Effector memory CD8-positive, alpha-beta T cell (primary cell): ENCODE measurements at places on chromosomes 1 and 21.

DNA sequence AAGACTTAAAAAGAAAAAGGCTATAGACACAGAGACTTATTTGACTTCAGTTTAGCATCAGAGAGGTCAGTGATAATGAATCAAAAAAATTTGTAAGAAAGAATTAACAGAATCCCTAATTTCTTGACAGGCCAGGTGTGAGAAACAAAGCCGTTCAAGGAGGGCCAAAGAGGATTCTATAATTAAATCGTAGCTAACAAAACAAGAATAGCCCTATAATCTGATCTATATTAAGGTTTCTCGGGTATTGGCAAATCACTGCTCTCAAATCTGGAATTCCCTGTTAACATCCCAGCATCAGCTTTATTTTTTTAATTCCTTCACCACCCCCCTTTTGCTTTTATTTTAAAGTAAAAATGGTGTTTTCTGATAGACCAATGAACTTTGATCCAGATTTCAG lies 60.3 kb downstream of the PUM1 start:
- no peak for DNase-seq

DNA sequence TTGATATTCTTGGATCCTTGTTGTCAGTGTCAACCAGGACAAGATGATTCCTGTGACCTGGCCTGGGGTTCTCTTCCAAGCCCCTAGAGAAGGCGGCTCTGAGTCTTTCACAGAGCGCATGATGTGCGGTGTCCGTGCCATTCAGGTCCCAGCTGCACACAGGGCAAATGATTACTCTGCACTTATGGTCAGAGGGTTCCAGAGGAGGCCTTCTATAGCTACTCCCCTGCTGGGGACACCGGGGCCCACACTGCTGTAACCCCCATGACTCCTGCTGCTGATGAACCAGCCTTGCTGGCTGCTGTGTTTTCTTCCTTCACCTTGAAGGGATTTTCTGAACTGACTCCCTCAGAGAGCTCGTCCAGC lies 1.5 kb downstream of the PTGFRN start:
- DNase-seq = no peak

DNA sequence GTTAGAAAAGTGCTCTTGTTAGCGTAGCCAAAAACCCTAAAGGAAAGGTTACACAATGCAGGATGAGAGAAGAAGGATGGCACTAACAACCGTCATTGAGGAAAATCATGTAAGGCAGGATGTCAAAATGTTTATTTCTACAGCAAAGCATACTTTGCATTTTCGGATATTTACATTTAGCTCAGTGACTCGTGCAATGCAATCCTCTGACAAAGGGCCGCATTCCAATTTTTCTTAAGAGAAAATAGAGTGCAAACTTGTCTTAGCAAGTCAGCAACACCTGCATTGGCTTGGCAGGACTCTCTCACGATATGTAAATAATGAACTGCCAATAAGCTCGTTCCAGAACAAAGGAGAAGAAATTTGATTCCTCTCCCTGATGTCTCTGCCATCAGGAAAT lies 33.3 kb downstream of the TIAM1 start:
- DNase-seq = no peak

DNA sequence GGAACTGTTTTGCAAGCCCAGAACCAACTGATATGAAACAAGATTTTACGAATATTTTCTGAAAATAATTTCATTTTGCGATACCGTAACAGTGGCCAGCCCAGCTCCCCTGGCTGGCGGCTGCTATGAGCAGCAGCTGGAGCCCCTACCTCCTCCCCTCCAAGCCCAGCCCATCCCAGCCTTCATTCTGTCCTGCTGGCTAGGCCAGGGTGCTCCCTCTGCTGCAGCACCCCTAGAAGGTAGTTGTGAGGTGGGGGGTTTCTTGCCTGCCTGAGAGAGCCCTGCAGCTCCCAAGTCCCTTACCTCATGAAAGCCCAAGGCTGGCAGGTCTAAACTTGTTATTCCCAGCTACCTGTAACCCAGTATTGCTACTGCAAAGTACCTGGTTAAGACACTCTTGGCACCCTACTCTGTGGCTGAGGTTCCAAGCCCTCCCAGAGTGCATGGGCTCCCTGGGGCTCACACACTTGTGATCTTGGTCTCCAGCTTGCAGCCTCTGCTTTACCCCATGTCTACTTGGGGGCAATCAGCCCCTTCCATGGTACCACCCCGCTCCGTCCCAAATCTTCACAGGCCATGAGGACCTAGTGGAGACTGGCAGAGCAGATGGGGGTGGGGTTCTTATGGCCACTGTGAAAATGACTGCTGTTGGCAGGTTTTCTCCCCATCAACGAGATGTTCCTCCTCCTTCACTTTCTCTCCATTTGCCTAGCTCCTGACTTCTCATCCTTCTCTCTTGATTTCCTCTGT lies 239.8 kb downstream of the TRABD2B start:
- no peak for DNase-seq

- no peak for DNase-seq
Measured at GRCh38 chr1:48588061-48588460, 116.1 kb upstream of the SPATA6 start.

DNA sequence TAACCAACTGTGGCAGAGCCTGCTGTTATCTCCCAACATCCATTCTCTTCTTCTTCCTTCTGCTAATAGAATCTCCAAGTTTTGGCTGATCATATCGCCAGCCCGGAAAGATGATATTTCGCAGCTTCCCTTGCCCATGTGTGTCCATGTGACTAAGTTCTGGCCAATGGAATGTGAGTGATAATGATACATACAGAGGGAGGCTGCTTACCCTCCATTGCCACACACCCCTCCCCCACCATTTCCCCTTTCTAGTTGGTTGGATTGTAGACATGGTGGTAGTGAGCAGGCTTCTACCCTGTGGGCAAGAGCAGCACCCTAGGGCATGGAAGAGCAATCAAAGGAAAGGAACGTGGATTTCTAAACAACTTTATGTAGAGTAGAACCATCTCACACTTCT lies 48.8 kb downstream of the SLC9C2 start:
- DNase-seq = no peak

DNA sequence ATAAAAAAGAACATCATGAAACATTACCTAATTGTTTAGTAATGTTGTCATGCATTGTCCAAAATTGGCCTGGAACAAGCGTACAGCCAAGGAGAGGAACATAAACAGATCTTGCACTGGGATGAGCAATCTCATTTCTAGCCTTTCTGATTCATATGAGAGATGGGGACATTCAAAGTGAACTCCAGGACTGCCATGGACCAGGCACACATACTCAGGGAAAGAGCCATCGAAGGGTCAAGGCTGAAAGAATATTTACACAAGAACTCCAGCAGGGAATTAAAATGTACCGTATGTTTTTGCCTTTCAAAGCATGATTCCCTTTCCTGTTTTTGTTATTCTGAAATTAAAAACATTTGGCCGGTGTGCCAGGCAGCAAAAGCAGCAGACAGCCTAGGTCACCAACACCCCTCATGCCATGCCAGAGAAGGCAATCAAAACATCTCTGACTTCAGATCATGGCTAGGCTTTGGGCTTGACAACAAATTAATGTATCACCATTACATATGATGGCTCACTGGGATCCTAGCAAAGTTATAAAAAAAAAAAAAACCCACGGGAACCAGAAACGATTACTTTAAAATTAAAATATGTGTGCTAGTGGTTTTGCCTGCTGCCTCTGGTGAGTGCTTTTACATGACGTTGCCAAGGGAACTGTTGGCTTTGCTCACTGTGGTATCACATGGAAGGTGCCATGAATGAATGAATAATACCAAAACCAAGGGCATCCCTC lies 159.8 kb downstream of the TGFBR3 start:
- no peak for DNase-seq

DNA sequence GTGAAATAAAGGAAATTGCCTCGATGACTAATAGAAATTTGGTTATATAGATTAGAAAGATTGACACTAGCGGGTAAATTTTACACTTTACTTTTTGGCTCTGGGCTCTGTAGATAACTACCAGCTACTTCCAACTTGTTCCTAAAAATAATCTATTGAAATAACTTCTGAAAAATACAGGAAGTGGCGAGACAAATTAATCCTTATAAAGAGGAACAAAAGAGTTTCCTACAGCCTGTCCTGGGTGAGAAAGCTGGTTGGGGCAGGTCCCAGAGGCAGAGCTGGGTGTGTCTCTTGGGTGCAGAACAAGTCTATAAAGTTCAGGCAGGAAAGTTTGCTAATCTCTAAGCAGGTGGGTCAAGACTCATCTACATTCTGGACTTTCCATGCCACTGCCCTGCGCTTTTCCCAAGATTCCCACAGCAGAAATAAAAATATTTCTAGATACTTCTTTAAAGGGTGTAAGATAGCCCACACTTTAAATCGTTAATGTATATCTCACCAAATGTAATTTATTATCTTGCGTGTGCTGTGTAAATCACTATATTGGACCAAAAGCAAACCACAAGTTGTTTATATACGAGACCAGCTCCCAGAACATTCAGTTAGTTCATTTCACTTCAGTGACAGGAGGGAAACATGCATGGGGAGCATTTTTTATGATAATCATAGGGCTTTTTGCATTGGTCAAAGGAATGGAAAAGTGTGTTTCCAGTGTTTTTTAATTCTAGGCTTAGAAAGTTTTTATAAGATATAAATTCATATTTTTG lies 70.1 kb upstream of the NRIP1 start:
- DNase-seq = no peak

GRCh38 chr1:156006666-156007376 lies 13.9 kb downstream of the SSR2 start:
- no peak for DNase-seq

DNA sequence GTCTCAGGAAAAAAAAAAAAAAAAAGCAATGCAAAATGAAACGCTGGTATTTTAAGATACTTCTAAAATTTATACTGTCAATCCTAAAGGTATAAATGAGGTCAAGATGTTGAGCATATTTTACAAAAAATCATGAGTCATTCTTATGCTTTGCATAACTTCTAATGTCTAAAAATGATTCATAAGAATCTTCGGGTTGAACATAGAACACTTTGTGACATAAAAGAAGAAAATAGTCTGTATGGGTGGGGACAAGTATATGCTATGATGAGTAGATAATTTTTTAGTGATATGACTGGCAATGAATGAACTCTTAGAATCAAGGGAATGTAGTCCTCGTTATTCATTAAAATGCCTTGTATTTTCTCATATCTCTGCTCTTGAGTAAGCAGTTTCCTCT lies 416.9 kb upstream of the USP24 start:
- no peak for DNase-seq

GRCh38 chr1:206511362-206512057 lies 4.2 kb downstream of the RASSF5 start:
- no peak for DNase-seq

DNA sequence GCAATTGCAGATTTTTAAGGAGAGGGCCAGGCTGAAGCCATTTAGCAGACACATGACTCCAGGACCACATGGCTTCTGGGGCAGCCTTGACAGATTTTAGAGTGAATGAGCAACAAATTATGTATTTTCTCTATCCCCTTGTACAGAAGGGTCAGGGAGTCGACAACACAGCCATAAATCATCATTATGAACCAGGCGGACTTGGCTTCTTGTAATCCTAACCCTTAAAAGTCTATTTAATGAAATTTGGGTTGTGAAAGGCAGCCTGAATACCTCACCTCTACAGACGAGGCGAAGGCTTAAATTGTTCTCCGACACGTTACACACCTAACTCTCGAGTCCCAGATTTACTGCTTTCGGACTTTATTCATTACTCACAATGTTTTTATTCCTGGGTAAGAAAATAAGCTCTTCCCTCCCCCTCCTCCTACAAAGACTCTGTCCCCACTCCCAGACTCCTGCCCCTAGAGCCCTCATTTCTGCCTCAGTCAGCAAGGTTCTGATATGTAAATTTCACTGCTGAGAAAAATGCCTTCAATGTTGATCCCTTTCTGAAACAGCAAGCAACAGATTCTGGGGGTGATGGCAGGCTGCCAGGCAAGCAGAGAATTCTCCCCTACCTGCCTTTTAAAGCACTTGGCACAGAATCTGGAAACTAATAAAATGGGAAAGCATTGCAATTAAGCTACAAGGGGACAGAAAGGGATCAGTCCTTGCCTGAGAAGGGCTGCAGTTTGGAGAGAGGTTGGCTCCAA lies 51.6 kb downstream of the PLPP3 start:
- DNase-seq = no peak

DNA sequence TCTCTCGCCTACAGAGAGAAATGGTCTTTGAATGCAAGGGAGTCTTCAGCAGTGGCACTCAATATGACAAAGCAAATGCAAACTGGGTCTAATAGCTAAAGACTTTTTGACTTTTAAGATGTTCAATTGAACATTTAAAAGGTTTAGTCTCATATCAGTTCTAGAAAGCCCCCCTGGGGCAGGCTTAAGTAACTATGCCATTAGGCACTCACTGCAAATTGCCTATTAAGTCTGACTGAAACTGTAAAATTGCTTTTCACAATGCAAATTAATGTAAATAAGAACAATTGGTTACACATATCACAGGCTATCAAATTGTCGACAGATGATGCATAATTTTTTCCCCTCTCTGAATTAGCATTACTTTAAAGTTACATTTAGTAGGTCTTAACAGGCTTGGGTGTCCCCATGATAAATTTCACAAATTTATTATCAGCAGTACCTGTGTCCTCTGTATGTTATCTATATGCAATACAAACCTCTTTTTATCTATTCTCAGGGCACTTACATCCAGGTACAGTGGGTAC lies 329.1 kb downstream of the LRRIQ3 start:
- no peak for DNase-seq

GRCh38 chr1:20469406-20470076 lies 16.5 kb downstream of the CAMK2N1 start:
- DNase-seq = no peak

DNA sequence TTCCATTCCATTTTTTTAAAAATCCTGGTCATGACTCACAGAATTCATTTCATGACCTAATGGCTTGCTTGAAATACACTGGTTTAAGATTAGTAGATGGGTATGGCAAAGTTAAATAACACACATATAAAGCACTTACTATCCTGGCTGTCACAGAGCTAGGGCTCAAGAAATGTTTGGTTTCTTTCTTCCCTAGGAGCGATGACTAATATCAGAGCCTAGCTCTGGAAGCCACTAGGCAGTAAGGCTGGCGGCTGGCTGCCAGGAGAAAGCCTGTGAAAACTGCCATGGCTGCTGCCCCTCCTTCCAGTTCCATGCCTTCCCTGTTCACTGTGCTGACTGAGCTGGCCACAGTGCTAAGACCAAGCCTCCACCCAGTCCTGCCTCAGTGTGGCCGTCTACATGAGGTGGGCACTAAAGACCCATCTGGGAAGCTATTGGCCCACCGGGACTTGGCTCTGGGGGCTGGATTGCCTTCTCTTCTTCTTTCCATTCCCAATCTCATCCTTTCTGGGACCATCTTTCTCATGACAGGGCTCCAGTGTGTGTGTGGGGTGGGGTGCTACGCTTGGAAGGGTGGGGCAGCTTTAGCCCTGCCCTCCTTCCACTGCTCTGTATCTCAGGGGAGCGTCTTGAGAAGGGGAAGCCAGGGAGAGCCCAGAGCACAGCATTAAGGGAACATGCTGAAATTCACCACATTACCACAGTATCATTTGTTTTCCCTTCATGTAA lies 10.8 kb upstream of the ASCL5 start:
- DNase-seq = no peak
